Mesothelial cell of epicardium (in vitro differentiated cells): ENCODE measurements at places on chromosomes 13 and 19.

- no peak for DNase-seq
Observed at GRCh38 chr13:99296398-99296797, 10.8 kb downstream of the GPR183 start.

- DNase-seq, result no peak
Observed at GRCh38 chr19:15381864-15382263, 2.3 kb upstream of the AKAP8 start.

DNA sequence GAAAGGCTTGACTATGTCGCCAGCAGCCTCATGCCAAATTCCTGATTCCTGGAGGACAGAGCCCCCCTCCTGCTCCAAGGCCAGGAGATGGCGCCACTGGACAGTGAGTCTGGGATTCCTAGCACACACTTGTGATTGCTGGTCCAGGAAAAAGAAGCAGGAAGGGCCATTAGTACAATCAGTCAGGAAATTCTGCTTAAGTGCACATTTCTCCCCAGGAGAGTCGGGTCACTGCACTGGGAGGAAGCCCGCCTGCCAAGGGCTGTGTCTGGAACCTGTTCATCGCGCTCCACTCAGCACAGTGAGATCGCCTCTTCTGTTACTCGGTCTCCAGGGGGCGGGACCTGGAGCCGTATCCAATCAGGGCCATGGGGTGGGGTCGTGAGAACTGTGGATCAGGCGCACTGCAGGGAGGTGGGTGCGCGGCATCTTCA, 65.1 kb downstream of the ZNF823 start:
- peak; percentile 58 for DNase-seq

DNA sequence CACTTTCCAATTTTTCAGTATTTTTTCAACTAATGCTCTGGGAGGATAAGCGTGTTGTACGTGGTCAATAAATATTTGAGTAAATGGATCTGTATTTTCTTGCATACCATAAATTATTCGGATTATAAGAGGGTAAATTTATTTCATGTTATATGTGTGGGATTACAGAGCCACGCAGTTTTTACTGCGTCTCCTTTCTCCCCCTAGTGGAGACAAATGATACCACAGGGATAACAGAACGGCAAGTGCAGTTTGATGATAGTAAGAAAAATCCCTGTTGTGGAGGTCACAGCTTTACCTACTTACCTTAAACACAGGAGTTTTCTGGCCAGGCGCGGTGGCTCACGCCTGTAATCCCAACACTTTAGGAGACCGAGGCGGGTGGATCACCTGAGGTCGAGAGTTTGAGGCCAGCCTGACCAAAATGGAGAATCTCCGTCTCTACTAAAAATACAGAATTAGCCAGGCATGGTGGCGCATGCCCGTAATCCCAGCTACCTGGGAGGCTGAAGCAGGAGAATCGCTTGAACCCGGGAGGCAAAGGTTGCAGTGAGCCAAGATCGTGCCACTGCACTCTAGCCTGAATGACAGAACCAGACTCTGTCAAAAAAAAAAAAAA, 16.8 kb downstream of the MBD3L2B start:
- no peak for DNase-seq

DNA sequence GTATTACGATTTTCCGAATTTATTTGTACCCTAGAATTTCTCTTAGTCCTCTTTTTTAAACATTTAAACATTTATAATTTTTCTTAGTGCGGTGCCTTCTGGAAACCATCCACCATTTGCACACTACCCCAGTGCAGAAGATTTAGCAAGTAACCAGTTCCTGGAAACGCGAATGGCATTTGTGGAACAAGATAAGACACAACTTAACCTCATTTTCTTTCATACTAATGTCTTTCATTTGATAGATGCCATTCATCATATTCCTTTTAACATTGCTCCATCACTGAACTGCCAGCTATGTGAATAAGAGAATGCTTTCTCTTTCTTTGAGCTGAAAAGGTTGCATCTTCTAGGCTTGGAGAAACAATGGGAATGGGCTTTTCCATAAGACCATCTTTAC, 6.8 kb downstream of the FRY start:
- no peak for DNase-seq

- DNase-seq, result no peak
Observed at GRCh38 chr13:81382246-81382645, 1041.3 kb upstream of the SPRY2 start.

DNA sequence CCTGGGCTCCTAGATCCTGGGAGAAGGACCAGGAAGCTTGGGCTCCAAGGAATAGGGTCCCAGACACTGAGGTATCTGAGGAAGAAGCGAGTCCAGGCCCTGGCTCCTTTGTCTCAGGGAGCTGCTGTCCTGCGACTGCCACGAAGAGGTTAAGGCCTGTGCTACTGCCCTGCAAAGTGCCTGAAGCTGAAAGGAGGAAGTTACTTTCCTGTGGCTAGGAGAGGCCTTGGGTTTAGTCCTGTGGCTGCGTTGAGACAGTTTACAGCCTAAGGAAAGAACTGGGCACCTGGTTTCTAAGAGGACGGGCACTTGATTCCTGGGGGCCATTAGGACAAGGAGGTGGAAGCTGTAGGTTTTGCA, 2.8 kb downstream of the MYADM start:
- no peak for DNase-seq

- no peak for DNase-seq
Observed at GRCh38 chr19:49599378-49600295, 8.7 kb downstream of the PRR12 start.

DNA sequence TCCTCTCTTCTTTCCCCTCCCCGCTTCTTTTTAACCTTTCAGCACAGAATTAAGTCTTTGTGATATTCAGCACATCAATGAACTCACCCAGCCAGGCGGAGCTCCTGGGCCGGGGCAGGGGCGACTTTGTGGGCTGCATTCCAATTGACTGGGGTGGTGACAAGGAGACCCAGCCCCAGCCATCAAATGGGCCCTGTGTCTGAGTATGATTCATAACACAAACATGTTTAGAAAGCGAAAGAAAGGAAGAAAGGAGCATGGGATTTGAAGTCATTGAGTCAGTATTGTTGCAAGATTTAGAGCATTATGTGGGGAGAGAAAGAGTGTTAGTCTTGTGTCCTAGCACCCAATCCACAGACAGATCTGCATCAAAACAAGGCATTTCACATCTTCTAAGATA, 185.3 kb downstream of the LHFPL6 start:
- no peak for DNase-seq

- no peak for DNase-seq
Observed at GRCh38 chr13:87080100-87080779, 590.9 kb upstream of the SLITRK5 start.

- DNase-seq, result no peak
Observed at GRCh38 chr13:98447881-98448641, 128.8 kb downstream of the STK24 start.

DNA sequence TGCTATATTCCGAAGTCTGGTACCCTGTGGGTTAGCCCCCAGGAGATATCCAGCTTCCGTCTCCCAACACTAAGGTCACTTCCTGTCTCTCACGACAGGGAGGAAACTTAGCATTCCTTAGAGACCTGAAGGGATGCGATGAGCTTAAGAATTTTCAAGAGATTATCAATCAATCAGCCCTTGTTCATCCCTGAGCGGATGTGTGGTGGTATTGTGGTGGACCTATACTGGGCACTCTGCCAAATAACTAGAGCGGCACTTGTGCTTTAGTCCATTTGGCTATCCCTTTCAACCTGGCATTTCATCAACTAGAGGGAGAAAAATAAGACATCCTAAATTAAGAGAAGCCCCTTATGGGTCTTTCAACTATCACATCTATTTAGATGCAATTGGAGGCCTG, 30.9 kb upstream of the ZNF562 start:
- DNase-seq, result no peak

- DNase-seq, result no peak
Observed at GRCh38 chr13:43333176-43333575, 309.8 kb downstream of the DNAJC15 start.

DNA sequence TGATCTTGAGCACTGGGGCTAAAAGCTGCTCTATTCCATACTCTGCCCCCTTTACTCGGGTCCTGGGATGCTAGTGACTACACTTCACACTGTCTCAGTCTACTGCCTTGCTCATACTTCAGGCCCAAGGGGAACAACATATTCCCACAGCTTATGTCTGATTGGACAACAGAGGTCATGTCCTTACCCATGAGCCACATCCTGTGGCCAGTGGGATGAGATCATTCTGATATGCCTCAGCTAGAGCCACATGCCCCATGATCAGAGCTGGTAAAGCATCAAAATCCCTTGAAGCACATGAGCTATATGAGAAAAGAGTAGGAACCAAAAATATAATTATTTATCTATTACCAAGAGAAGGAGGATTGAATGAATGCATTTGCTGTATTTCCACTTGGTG, 290.1 kb upstream of the TSHZ3 start:
- DNase-seq, result no peak

GRCh38 chr19:49390929-49391359, 2.9 kb downstream of the KASH5 start:
- DNase-seq, result no peak

DNA sequence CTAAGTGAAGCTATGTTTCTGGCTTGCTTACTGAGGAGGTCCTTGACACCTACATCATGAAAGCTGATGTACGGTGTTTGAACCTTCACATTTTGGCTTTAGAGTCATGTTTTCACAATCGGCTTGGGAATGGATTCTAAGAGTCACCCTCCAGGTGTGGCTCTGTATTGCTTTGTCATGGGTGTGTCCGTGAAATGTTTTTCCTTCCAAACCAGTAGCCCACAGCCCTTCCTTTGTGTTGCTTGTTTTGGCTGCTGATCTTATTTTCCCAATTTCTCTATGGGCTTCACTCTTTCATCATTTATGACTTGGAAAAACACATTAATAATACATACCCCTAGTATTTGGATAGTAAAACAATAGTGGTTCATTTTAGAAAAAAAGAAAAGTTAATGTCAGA, 240.6 kb downstream of the GGACT start:
- no peak for DNase-seq

DNA sequence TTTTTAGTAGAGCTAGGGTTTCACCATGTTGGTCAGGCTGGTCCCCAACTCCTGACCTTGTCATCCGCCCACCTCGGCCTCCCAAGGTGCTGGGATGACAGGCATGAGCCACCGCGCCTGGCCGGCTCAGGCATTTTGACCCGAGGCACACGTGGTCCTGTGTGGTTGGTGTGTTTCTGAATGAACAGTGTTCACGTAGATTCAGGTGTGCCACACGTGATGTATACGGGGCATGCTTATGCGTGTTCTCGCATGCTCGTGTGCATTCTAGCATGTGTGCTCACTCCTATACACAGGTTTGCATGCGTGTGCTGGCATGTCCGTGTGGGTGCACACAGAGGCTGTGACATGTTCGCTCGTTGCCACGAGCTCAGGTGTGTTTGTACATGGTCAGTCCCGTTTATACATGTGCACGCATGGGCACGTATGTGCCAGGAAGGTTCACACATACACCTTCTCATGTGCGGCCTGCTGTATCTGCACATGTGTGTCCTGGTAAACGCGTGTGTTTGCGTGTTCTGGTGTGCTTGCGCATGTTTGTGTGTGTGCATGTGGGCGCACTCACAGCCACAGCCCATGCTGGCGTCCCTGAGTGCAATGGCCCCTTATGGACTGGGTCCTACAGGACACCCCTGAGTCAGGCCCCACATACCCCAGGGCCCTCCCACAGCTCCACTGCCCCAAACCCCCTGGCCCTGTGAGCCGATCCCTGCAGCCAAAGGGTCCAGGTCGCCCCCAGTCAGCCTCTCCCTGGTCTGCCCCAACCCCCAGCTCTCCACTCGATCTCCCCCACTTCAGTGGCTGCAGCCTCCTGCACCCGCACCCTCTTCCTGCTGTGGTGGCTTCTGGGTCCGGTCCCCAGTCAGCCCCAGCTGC, 20.6 kb upstream of the TCF3 start:
- no peak for DNase-seq

DNA sequence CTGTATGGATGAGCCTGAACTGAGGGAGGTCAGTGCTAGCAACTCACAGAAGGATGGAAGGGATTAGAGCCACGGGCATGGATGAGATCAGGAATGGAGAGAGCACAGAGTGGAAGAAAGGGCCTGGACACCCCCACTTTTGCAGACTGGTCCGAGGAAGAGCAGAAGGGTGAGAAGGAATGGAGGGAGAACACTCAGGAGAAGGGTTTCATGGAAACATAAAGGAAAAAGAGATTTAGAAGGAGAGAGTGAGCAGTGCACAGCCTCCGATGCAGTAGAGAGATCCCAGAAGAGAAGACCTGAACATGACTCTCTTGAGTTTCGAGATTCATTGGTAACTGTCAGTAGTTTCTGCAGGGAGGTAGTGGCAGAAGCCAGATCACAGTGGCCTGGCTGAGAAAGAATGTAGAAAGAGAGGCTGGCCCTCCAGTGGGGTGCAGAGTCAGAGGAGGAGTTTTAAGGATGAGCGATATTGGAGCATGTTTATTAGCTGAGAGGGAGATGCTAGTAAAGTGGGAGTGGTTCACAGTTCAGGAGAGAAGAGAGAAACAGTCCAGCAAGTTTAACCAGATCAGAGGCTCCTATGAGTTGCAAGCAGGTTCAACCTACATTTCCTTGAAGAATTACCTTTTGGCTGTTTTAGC, 108.9 kb downstream of the ZAR1L start:
- DNase-seq, result no peak

DNA sequence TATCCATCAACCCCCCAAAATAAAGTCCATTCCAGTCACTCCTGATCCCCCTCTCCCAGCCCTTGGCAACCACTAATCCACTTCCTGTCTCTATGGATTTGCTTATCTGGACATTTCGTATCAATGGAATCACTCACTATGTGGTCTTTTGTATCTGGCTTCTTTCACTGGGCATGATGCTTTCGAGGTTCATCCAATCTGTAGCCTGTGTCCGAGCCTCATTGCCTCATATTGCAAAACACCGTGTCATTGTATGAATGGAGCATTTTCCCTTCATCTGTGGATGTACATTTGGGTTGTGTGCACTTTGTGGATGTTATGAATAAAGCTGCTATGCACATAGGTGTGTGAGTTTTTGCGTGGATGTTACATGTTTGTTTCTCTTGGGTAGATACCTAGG, 1.4 kb upstream of the FZR1 start:
- no peak for DNase-seq

GRCh38 chr13:51021811-51022210, 89.3 kb downstream of the C13orf42 start:
- no peak for DNase-seq

DNA sequence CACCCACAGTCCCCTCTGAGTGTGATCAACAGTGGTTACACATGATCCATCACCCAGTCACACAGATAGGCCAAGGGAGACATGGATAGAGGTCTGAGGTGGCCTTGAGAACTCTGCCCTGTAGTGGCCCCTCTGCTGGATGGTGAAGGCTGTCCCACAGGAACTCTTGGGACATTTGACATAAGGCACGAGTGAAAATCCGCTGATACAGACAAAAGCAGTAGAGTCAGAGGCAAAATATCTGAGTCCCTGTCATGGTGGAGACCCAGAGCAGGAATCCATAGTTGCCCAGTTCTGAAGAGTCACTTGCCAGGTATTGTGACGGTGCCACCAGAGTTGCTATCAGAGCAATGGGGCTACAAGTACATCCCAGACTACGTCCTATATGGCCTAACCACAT, 18.8 kb upstream of the SLC25A30 start:
- DNase-seq, result no peak

DNA sequence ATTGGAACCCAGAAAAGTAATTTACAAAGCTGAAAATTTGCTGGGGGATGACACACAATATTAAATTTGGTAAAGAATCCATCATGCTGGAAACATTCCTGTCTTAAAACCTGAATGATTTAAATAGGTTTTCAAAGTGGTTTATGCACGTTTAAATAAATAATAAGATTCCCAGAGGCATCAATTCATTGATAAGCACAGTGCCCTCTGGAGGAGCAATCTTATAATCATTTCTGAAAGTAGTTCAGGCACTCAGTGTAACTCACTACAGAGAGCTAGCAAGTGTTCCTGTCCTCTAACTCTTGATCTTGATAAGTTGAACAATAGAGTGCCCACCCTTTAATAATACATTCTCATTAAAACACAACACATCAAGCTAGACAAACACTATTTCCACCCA, 43.5 kb upstream of the SHISA2 start:
- no peak for DNase-seq

GRCh38 chr19:3785451-3785937, 687 bp downstream of the MATK start:
- DNase-seq, result no peak
